ENCODE measurements at places on chromosomes 6 and 20.

DNA sequence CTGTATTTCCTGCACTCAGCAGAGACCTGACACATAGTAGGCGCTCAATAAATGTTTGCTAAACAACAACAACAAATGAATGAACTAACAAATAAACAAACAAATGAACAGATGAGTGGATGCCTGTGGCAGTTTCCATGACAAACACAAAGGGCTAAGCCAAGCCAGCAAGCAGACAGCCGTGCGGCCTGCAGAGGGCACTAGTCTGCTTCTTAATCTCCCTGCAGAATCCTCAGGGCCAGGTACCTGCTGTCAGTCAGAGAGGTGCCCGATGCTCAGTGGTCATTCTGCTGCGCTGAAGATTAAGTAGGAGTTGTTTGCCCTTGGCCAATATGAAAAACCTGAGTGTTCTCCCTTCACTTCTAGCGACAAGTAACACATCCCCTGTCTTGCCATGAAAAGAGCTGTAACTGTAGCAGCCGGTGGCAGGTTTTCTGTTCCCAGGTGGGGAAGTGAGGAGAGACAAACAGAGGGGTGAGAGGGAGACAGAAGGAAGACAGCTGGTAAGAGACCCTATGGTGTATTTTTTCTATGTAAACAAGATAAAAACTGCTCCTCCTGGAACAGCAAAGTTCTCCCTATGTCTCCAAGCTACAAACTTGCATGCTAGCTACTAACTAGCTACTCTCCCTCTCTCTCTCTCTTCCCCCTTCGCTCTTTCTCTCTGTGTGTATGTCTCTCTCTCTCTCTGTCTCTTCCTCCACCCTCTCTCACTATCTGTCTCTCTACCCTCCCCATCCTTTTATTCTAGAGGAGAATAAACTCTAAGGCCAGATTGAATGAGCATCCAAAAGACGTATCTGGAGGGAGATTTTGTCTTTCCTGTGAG lies at the start of gene MC3R:
TSS of gene MC3R (plus strand) at position 779 of the 829 bp plus-strand sequence. CDS start 112 bp downstream, outside the sequence.
- peak; percentile 36 for DNase-seq

GRCh38 chr20:45920462-45921336 lies 8.7 kb upstream of the PLTP start:
- no peak for DNase-seq

GRCh38 chr6:170347091-170347490 lies 40.5 kb downstream of the FAM120B start:
- no peak for DNase-seq

DNA sequence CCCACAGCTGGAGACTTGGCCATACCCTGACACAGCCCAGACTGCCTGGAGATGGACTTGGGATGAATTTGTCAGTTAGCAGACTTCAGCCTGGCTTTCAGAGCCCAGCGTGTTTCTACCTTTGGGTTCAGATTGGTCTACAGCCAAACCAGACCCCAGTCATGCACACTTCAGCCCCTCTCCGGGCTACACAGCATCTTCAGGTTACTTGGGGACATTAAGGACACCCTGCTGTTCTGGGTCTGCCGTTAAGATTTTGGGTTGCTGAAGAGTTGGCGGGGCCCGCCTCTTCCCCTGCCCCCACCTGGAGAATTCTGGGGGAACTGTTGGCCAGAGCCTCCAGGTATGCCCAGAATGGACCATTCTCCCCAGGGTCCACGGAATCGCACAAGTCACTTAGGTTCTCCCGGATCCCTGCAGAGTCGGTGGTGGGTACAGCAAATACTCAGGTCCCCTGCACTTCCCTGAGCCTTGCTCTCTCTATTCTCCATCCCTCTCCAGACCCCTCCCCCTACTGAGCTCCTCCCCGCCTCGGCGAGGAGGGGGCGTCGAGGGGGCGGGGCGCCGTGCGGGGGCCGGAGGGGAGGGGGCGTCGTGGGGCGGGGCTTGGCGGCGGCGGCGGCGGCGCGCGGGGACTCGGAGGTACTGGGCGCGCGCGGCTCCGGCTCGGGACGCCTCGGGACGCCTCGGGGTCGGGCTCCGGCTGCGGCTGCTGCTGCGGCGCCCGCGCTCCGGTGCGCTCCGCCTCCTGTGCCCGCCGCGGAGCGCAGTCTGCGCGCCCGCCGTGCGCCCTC lies at the start of gene PTK7:
TSS of gene PTK7 (plus strand) at position 645 of the 794 bp plus-strand sequence. CDS start 175 bp downstream, outside the sequence.
- DNase-seq: peak; percentile 35

- DNase-seq: no peak
Observed at GRCh38 chr6:21748343-21749056, 154.9 kb downstream of the SOX4 start.

- DNase-seq: no peak
Observed at GRCh38 chr6:84260196-84260595, 32.8 kb upstream of the CEP162 start.
